ENCODE measurements at places on chromosomes 7 and 10. TPM values are rescaled to one million over a fixed set of nuclear protein-coding genes. Genes with fewer than 3 reads are reported as not detected.

Gene ANKRD61
- total RNA-seq, result not detected

Gene CTAGE15
- total RNA-seq, result 3.4 TPM

Gene CALHM2
- 20.9 TPM for total RNA-seq

Gene PON1
- total RNA-seq, result not detected

Gene TAF3
- 22.3 TPM for total RNA-seq

DNA sequence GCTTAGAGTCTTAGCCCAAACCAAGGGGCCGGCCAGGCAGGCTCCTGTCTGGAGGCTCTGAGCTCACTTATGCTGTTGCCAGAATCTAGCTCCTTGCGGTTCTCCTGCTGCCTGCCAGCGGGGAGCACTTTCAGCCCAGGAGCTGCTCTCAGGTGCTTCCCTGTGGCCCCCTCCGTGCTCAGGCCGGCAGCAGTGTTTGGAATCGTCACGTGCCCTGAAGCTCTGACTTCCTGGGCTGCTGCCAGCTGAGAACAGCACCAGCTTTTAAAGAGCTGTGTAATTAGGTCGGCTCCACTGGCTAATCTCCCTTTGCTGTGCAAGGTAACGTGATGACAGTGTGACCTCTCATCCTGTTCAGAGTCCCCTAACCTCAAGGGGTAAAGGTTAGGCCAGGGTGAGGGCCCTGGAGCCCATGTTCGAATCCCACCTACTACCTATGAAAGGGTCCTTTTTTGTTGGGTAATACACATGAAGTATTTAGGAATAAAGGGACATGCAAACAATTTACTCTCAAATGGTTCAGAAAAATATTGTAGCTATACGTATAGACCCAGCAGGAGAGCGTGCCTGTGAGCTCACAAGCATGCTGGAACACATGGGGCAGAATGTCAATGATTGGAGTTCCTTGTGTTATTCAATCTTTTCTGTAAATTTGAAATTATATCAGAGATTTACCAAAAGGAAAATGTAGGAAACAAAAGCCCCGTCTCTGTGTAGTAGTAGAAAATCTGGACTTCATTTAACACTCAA is 16.6 kb downstream of the ZNF862 start:
- H3K27ac ChIP-seq, result no peak overlapping the region
- no peak overlapping the region for H3K4me3 ChIP-seq
- H3K36me3 ChIP-seq, result no peaks in the 10 kb centered on the region
- no peaks in the 10 kb centered on the region for H3K27me3 ChIP-seq
- H3K4me1 ChIP-seq, result no peaks in the 10 kb centered on the region

DNA sequence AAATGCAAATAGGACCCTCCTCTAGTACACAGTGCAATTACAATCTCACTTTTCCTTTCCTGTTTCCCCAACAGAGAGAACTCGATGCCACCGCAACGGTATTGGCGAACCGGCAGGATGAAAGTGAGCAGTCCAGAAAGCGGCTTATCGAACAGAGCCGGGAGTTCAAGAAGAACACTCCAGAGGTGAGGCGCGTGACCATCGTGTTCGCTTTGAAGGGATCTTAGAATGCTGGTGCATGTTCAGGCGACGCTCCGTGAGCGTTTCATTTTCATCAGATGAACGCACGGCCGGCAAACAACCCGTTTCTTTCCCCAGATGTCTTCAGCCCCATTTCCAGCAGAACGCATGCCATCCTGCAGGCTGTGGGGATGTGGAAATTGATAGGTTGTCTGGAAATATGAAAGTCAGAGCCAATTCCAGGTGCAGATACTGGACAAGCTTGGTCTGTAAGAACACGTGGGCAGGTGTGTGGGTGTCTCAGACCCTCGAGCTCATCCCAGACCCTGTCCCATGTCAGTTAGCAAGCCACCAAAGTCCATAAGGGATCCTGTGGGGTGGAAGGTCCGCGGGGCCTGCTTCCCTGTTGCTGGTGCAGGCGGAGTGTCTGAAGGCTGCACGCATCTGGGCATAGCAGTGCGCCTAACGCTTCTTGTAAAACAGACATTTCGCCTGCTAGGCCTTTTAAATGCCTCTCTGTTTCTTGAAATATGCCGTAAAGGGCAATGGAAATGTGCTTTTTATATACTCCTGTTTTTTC is 98.8 kb downstream of the CUX1 start:
- H3K4me1 ChIP-seq, result peaks cover 11% of the 10 kb centered on the region
- no peak for DNase-seq
- H3K4me3 ChIP-seq, result no peak overlapping the region
- H3K27ac ChIP-seq, result no peak overlapping the region
- no peaks in the 10 kb centered on the region for H3K27me3 ChIP-seq
- H3K36me3 ChIP-seq, result peaks cover 31% of the 10 kb centered on the region

- H3K27ac ChIP-seq, result no peak overlapping the region
- no peaks in the 10 kb centered on the region for H3K4me1 ChIP-seq
- no peaks in the 10 kb centered on the region for H3K36me3 ChIP-seq
- no peak for DNase-seq
- no peak overlapping the region for H3K4me3 ChIP-seq
Measured at GRCh38 chr7:158186864-158187693, 400.5 kb downstream of the PTPRN2 start.

GRCh38 chr10:109974504-109975191 is 33.1 kb upstream of the ADD3 start:
- peak; percentile 67 for DNase-seq
- no peaks in the 10 kb centered on the region for H3K36me3 ChIP-seq
- H3K4me1 ChIP-seq, result peaks cover 4% of the 10 kb centered on the region
- H3K27me3 ChIP-seq, result no peaks in the 10 kb centered on the region

GRCh38 chr7:35555934-35556333 is 139.0 kb downstream of the HERPUD2 start:
- no peak for DNase-seq
- H3K4me1 ChIP-seq, result no peaks in the 10 kb centered on the region
- H3K27ac ChIP-seq, result no peak overlapping the region
- no peaks in the 10 kb centered on the region for H3K36me3 ChIP-seq

- H3K27ac ChIP-seq, result no peak overlapping the region
- H3K4me1 ChIP-seq, result no peaks in the 10 kb centered on the region
- no peaks in the 10 kb centered on the region for H3K36me3 ChIP-seq
- H3K4me3 ChIP-seq, result no peak overlapping the region
Measured at GRCh38 chr10:59283456-59284091, 78.8 kb downstream of the FAM13C start.
